ENCODE measurements at places on chromosomes 2 and 18.

DNA sequence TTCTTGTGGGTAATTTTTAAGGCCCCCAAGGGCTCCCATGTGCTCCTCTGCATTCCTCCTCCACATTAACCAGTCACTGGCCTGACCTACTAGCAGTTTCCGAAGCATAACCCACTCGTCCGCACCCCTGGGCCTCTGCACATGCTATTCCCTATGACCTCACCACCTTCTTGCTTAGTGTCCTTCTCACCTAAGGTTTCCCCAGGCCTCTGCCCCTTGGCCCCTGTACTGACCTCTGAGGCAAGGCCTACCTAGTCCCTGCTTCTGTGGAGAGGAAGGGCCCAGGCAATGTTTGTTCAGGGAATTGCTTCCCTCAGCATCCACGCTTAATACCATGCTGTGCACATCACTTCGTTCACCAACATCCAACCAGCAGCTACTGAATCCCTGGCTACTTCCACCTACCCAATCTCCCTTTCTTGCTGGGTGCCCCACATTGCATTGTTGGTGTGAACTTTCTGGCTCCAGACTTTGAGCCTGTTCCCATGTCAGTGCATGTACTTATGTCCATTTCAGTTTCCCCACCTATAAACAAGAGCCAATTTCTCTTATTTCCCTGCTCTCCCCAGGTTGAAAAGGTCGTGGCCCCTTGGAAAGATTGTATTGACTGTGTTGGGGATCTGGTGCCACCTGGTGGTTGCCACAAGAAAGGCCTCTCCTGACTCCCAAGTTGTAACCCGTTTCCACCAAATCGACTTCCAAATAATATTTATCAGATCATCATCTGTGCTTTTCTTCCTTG is 19.2 kb upstream of the TMEM177 start:
- H3K27me3 ChIP-seq = peaks cover 7% of the 10 kb centered on the region
- H3K4me1 ChIP-seq = peaks cover 2% of the 10 kb centered on the region
- no peaks in the 10 kb centered on the region for H3K36me3 ChIP-seq
- no peak overlapping the region for H3K4me3 ChIP-seq
- H3K27ac ChIP-seq = no peak overlapping the region

DNA sequence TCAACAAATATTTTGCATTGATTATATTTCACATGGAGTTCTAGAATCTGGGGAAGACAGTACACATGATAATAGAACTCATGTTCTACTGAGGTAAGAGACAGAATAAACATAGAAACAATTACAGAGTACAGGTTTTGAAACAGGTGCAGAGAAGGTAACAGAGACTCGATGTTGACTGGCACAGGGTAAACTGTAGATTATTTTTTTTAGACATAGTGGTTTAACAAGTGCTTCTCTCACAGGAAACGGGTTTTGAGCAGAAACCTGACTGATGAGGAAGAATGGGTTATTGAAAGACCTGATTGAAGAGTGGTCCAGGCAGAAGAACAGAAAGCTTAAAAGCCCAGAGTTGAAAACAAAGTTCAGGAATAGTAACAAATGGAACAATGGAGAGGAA is 1002.5 kb upstream of the FAM98A start:
- no peaks in the 10 kb centered on the region for H3K4me1 ChIP-seq
- no peak overlapping the region for H3K27ac ChIP-seq

GRCh38 chr2:102950371-102950946 is 188.6 kb downstream of the TMEM182 start:
- no peak overlapping the region for H3K27ac ChIP-seq
- no peaks in the 10 kb centered on the region for H3K36me3 ChIP-seq
- no peaks in the 10 kb centered on the region for H3K4me1 ChIP-seq
- no peak for DNase-seq
- no peaks in the 10 kb centered on the region for H3K27me3 ChIP-seq

GRCh38 chr2:238122287-238123217 is 15.9 kb upstream of the KLHL30 start:
- no peak for DNase-seq
- no peaks in the 10 kb centered on the region for H3K4me1 ChIP-seq
- peaks cover 5% of the 10 kb centered on the region for H3K27me3 ChIP-seq
- no peak overlapping the region for H3K27ac ChIP-seq
- H3K36me3 ChIP-seq = no peaks in the 10 kb centered on the region

All from activated CD4-positive, alpha-beta memory T cell treated with anti-CD3 and anti-CD28 coated beads for 36 hours (primary cell).